ENCODE measurements at places on chromosomes 16 and 17. TPM values are rescaled to one million over a fixed set of nuclear protein-coding genes. Genes with fewer than 3 reads are reported as not detected.
A peak's percentile ranks its signal among the peaks of the same experiment; 100 is the strongest.

- no peak for DNase-seq
- H3K4me3 ChIP-seq = no peak overlapping the region
- peaks cover 6% of the 10 kb centered on the region for H3K4me1 ChIP-seq
Observed at GRCh38 chr17:77580531-77581270, 377.8 kb upstream of the TNRC6C start.

The ARHGAP23 gene
- 1.2 TPM for total RNA-seq

- DNase-seq = no peak
- H3K36me3 ChIP-seq = no peaks in the 10 kb centered on the region
- H3K4me3 ChIP-seq = no peak overlapping the region
- H3K4me1 ChIP-seq = no peaks in the 10 kb centered on the region
- no peak overlapping the region for H3K27ac ChIP-seq
Observed at GRCh38 chr16:78353640-78354275, 254.3 kb downstream of the WWOX start.

The ASPA gene
- not detected for total RNA-seq

DNA sequence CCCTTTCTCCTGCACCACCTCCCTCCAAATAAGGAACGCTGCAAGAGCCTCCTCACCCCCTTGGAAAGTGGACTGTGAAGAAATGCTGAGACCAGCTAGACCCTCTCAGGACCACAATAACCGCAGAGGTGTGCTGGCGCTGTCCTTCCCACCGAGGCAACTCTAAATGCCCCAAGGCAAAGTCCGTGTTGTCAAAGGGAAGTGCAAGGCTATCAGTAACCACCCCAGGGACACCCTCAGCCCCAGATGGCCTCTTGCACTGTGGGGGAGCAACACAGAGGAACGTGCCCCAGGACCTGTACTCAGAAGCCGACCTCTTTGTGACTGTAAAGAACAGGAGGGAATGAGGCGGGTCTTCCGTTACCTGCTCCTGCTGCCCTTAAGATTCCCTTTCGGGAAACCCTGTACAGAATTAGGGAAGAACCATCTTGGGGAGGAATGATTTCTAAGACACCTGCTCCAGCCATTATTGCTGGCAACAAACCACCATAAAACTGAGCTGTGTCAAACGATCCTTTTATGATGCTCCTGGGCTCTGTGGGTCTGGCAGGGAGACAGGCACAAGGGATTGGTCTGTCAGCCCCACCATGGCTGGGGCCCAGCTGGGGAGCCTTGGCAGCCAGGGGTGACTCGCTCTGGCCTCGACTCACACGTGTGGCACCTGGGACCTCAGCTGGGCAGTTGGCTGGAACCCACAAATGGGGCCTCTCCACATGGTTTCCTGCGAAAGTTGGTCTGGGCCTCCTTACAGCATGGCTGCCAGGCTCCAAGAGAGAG lies 14.6 kb upstream of the MED9 start:
- H3K27me3 ChIP-seq = peaks cover 8% of the 10 kb centered on the region
- no peak overlapping the region for H3K4me3 ChIP-seq
- no peak for DNase-seq
- H3K27ac ChIP-seq = no peak overlapping the region

DNA sequence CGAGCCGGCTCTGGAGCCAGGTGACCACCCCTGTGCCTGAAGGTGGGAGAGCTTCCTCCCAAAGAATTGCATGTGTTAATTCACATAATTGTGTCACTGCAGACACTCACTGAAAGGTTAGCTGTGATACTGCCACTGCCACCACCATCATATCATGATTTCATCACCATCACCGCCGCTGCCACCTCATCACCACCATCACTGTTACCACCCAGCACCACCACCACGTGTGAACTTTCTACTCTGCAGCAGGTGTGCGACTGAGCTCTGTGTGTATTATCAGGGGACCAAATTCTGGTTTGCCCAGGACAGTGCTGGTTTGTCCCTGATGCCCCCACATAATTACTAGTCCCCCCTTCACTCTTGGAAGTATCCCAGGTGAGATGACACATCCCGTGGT lies 15.2 kb downstream of the BCAR1 start:
- H3K36me3 ChIP-seq = no peaks in the 10 kb centered on the region
- no peak for DNase-seq
- no peak overlapping the region for H3K4me3 ChIP-seq

DNA sequence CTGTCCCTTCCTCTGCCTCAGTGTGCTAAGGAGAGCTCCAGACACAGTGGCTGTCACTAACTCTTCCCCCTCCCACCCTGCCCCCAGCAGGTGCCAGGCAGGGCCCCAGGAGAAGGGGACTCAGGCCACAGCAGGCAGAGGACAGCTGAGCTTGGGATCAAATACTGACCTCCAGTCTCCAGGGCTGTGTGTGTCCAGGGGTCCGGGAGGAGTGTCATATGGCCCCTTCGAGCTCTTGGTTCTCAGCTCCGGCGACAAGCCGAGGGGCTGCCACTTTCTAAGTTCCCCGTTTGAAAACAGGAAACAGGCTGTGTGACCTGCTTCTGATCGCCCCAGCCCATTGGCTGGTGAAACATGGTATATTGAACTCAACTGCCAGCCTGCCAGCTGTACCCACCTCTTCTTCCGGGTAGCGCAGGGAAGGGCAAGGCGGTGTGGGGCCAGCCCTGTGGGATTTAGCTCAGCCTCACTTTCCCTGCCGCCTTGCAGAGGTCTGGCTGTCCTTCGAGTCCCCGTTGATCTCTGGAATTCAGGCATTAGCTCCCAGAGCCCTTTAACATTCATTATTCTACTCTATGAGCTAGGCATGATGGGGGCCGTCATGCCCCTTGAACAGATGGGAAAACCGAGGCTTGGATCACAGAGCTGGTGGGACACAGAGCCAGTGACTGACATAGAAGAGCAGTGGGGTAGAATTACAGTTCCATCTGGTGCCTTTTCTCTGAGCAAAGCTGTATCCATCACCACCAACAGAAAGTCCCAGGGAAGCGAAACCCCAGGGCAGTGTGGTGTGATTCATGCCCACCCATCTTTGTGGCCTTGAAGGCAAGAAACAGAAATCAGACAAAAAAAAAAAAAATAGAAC lies at the start of gene SNX20:
SNX20 (minus strand) TSS at position 292 of the 865 bp plus-strand sequence. CDS start 3,786 bp downstream, outside the sequence.
- H3K4me3 ChIP-seq = peak within 1 kb of the TSS; percentile 87
- no peaks in the 10 kb centered on the region for H3K27me3 ChIP-seq
- H3K4me1 ChIP-seq = peaks cover 81% of the 10 kb centered on the region
- peak within 1 kb of the TSS; percentile 87 for H3K27ac ChIP-seq
- DNase-seq = peak; percentile 42
- H3K36me3 ChIP-seq = peaks cover 38% of the 10 kb centered on the region

The TNFRSF17 gene
- not detected for total RNA-seq

The CDR2L gene
- total RNA-seq = 2.4 TPM

The TEN1 gene
- 11.4 TPM for total RNA-seq

The ATXN7L3 gene
- total RNA-seq = 113 TPM

- peaks cover 3% of the 10 kb centered on the region for H3K4me1 ChIP-seq
- peaks cover 25% of the 10 kb centered on the region for H3K27me3 ChIP-seq
Observed at GRCh38 chr17:34177642-34178041, 77.4 kb upstream of the CCL2 start.

DNA sequence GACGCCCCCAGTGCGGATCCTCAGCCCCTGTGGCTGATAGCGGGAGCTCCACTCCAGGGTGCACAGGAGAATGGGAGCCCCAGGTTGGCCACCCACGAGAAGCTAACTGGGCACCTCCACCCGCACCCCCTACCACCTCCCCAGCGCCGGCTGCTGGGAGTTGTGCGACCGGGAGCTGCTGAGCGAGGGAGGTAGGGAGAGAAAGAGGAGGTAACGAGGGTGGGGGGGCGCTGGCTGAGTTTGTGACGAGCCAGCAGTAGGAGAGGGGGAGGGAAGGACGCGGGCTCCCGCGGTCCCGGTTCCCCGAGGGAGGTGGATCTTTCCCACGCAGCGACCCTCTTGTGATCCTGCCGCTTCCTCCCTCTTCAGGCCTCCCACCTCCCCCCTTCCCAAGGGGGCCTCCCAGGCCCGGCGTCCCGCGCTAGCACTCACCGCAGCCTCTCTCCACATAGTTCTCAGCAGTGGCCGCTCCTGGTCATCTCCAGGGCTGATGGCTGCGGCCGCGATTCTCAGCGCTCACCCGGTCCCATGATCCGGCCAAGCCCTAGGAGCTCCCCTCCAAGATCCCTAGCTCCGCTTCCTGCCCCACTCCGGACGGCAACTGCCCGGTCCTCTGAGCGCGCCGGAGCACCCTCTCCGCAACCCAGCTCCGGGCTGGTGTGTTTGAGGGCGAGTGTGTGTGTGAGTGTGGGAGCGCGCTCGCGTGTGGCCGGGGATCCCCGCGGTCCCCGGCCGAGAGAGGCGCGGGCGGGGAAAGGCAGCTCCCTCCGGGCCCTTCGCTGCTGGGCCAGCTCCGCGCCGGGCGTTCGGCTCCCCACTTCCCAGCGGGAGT lies at the start of gene GRIN2A:
GRIN2A (minus strand) TSS at position 207 of the 832 bp plus-strand sequence. CDS start 2,017 bp downstream, outside the sequence.
- no peaks in the 10 kb centered on the region for H3K36me3 ChIP-seq
- no peak for DNase-seq
- no peaks in the 10 kb centered on the region for H3K4me1 ChIP-seq
- H3K27ac ChIP-seq = no peak within 1 kb of the TSS
- H3K27me3 ChIP-seq = peaks cover 37% of the 10 kb centered on the region

The SECTM1 gene
- total RNA-seq = 3.7 TPM

The AARS1 gene
- 106 TPM for total RNA-seq

DNA sequence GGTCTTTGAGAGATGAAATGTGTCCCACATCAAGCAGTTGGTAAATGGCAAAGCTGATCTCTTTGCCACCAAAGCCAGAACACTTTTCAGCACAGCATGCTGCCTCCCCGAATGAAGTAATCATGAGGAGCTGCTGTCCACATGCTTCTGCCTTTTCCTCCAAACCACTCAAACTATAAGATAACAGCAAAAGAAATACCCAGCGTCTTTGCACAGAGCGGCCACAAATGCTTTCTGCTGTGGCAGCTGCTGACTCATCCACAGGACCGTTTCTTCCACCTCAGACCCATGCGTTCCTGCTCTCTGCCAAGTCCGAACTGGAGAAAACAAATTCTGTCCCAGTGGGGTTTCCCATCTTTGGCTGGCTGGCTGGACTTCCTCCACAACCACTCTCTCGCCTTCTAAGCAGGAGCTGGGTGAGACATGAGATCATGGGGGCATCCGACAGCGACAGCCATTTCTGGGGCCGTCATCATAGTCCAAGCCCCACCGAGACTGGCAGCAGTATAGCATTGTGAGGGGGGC lies 27.1 kb downstream of the TBC1D3B start:
- H3K27me3 ChIP-seq = peaks cover 26% of the 10 kb centered on the region
- H3K4me3 ChIP-seq = no peak overlapping the region
- H3K36me3 ChIP-seq = no peaks in the 10 kb centered on the region

DNA sequence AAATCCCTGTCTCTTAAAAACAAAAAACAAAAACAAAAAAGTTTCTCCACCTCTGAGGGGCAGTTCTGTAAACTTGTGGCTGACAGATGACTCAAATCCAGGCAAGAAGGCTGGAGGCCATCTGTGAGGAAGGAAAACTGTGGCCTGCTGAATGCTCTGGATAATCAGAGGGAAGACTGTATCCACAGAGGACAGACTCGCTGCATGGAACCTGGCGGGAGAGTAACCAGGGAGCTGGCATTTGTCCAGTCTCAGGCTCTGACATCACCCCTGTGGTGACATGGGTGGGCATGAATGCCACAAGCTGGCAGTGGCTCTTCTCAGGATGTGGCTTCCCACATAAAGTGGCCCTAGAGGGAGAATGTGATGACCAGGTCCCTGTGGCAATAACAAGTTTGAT lies 2.8 kb upstream of the KSR1 start:
- H3K4me3 ChIP-seq = no peak overlapping the region
- peaks cover 14% of the 10 kb centered on the region for H3K27me3 ChIP-seq
- peaks cover 9% of the 10 kb centered on the region for H3K36me3 ChIP-seq
- DNase-seq = no peak
- H3K4me1 ChIP-seq = peaks cover 21% of the 10 kb centered on the region

DNA sequence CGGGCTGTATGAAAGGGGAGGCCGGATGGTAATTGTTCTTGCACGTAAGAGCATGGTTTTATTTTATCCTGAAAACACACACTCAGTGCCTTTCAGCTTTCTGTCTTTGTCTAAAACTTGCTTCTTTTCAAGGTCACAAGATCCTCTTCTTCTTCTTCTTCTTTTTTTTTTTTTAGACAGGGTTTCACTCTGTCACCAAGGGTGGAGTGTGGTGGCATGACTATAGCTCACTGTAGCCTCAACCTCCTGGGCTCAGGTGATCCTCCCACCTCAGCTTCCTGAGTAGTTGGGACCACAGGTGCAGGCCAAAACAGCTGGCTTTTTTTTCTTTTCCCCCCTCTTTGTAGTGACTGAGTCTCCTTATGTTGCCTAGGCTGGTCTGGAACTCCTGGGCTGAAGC lies 15.9 kb upstream of the ZNF629 start:
- peaks cover 14% of the 10 kb centered on the region for H3K27me3 ChIP-seq
- no peak for DNase-seq
- no peak overlapping the region for H3K4me3 ChIP-seq
- peaks cover 20% of the 10 kb centered on the region for H3K4me1 ChIP-seq

DNA sequence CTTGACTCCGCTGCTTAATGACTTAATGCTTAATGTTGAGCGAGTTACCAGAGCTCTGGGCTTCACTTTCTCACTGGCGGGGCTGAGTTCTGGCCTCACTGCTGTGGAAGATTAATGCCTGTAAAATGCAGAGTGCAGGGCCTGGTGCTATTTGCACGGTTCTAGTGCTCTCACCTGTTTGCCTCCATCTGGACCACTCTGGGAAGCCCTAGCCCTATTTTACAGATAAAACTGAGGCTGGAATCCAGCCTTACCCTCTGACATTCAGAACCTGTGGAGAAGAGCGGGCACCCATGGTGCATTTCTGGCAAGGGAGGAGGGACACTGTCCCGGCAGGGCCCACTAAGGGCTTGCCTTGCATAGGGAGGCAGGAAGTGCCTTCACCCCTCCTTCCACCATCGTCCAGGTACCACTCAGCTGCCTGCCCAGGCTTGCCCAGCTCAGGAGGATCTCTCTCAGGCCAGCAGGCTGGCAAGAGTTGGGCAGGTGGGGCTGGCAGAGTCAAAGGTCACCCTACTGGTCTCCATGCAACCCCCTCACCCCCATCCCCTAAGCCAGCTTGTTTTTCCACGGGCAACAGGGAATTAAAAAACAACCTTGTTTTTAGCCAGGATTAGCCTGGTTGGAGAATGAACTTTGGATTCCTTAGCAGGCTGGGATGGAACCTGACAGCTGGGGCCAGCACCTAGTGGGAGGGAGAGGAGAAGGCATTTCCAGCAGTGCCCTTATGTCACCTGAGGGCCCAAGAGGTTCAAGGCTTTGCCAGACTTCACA lies 4.1 kb upstream of the UBALD1 start:
- H3K4me1 ChIP-seq = peaks cover 19% of the 10 kb centered on the region
- H3K27me3 ChIP-seq = no peaks in the 10 kb centered on the region
- no peak overlapping the region for H3K27ac ChIP-seq
- no peaks in the 10 kb centered on the region for H3K36me3 ChIP-seq
- H3K4me3 ChIP-seq = no peak overlapping the region

The LGALS9 gene
- total RNA-seq = 35.1 TPM
